Muscle of back (tissue), 13 donors: ENCODE measurements at places on chromosomes 1 and 21. TPM values are rescaled to one million over a fixed set of nuclear protein-coding genes. Genes with fewer than 3 reads are reported as not detected.

Gene ATP5IF1
- polyA plus RNA-seq = 75.8 TPM

Gene CCDC185
- polyA plus RNA-seq = not detected

- no peak for DNase-seq
Measured at GRCh38 chr21:15856813-15857212, 127.0 kb downstream of the USP25 start.

DNA sequence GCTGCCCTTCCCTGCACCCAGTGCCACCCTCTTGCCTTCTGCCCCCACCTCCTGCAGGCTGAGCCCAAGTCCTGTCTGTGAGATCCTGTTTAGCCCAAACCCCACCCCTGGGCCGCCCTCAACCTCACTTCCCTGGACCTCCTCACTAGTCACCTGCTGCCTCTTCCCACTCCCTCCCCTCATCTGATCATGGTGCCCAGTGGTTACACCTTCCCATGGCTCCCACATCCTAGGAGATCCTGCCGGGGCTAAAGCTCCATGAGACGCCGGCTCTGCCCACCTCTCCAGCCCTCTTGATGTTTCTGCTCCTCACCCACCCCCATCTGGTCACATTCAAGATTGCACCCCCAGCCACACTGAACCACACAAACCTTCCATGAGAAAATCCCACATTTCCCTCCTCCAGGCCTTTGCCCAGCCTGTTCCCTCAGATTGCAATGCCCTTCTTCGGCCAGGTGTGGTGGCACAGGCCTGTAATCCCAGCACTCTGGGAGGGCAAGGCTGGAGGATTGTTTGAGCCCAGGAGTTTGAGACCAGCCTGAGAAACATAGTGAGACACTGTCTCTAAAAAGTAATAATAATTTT is 17.0 kb downstream of the TTC39A start:
- DNase-seq = no peak

Gene S100A12
- 3.8 TPM for polyA plus RNA-seq

Gene COL6A1
- 407 TPM for polyA plus RNA-seq

Gene PRAMEF14
- polyA plus RNA-seq = not detected

GRCh38 chr1:15866721-15867201 is 19.3 kb downstream of the SPEN start:
- DNase-seq = no peak

Gene LRRC71
- 0.56 TPM for polyA plus RNA-seq

DNA sequence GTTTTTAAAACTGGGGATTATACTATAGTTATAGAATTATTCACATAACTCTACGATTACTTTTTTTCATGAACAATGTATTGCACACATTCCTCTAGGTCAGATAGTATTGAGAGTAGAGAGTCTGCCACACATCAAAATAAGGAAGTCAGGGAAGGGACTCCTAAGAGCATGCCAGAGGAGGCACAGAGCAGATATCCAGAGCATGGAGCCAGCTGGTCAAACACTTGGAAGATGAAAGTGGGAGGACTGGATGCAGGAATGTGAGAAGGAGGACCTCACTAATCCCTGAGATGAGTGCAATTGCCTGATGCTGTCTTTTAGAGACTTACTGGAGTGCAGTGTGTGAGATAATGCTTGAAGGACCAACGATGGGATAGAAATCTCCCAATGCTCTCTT is 9.6 kb upstream of the RFX5 start:
- DNase-seq = no peak
